ENCODE measurements at places on chromosomes 4 and X.
A peak's percentile ranks its signal among the peaks of the same experiment; 100 is the strongest.

GRCh38 chr4:176309772-176310171 lies 10.0 kb upstream of the SPCS3 start:
- no peak for DNase-seq

- DNase-seq = peak; percentile 69
Measured at GRCh38 chr4:48340276-48340964, 909 bp upstream of the SLAIN2 start.

DNA sequence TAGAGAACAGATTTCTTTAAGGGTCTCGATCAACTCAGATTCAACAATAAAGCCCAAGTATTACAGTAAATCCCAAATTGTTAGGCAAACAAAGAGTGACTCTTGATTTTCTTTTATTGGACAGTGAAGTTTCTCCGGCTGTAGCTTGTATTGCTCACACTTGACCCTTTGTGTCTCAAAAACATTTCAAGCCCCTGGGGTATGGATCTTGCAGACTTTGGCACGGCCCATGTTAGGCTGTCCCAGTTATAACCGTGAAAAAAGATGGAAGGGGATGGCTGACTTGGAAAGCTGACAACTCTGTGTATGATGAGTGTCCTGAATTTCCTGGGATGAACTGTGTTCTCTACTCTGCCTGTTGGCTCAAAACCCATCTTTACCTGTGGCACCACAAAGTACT lies 356.1 kb downstream of the SLITRK2 start:
- DNase-seq = no peak

DNA sequence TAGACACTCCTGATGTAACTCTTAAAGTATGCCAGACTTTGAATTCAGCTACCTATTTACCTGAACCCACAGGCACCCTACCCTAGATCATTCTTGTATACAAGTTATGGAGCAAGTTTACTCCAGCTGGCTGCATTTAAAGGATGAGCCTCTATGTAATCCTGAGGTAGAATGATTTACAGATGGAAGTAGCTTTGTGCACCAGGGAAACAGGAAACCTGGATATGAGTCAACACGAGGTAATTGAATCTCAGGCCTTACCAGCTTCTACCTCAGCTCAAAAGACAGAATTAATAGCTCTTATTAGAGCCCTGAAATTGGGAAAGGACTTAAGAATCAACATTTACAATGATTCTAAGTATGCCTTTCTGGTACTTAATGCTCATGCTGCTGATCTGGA lies 119.8 kb downstream of the AGTR2 start:
- no peak for DNase-seq

DNA sequence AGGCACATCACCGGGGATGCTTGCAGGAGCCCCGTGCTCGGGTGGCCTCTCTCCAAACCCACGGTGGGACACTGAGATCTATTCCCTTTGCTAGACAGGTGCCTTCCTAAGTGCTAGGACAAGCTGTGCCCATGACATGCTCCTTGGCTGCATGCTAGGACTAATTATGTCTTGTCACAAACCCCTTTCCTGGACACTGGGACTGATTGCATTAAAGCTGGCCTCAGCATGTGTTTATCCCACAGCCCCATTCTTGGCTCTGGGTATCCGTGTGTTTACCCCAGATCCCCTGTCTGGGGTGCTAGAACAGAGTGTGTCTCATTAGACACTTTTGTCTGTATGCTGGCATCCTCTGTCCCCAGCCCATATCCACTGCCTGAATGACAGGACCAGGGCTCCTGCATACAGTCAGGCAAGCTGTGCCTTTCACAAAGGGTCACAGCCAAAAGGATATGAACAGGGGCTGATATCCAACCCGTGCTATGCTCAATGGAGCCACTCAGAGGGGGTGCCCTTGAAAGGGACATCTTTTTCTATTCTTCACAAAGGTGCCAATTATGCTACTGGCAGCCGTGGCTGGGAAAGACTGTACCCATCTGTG lies 9.2 kb upstream of the IQSEC2 start:
- DNase-seq = no peak

DNA sequence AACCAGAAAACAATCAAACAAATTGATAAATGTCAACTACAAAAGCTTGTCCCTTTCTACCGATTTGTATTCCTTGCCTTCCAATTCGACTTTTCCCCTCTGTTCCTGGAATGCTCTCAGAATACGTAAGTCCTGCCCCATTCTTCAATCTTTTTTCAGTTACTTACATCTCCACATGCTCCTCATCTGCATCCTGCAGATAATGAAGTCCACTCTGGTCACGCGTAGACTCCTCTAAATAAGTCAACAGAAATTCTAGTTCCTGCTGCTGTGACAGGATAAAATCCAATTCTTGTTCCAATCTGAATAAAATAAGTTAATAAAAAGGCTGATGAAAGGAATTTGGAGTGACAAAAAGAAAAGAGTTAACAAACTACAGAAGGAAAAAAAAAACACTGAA lies 34.4 kb upstream of the RBM41 start:
- peak; percentile 73 for DNase-seq

DNA sequence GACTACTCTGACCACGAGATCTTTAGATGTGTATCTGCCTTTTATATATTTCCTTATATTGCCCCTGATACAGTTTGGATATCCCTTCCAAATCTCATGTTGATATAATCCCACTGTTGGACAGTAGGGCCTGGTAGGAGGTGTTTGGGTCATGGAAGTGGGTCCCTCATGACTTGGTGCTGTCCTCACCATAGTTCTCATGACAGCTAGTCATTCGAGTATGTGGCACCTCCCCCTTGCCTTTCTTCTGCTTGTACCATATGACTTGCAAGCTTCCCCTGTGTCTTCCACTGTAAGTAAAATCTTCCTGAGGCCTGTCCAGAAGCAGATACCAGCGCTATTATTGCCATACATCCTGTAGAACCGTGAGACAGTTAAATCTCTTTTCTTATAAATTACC lies 145.3 kb downstream of the ZNF518B start:
- no peak for DNase-seq

DNA sequence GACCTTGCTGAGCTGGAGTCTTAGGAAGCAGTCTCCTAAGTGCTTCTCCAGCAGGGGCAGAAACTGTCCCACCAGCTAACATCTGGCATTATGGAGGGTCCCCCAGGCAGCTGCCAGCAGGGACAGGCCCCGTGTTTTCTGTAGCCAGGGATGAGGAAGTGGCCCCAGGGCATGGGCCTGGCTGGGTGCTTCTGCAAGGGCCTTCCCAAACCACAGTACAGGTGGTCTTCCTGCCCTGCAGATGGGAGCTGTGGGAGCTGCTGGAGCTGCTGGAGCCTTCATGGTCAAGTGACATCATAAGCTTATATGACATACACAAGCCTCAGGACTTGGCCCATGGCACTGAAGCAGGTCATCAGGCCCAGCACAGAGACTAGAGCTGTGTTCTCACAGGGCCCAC lies 5.0 kb upstream of the MSANTD1 start:
- DNase-seq = no peak
